ENCODE measurements at places on chromosomes 2 and 18.

- DNase-seq, result no peak
Observed at GRCh38 chr2:215594766-215595165, 158.9 kb upstream of the FN1 start.

DNA sequence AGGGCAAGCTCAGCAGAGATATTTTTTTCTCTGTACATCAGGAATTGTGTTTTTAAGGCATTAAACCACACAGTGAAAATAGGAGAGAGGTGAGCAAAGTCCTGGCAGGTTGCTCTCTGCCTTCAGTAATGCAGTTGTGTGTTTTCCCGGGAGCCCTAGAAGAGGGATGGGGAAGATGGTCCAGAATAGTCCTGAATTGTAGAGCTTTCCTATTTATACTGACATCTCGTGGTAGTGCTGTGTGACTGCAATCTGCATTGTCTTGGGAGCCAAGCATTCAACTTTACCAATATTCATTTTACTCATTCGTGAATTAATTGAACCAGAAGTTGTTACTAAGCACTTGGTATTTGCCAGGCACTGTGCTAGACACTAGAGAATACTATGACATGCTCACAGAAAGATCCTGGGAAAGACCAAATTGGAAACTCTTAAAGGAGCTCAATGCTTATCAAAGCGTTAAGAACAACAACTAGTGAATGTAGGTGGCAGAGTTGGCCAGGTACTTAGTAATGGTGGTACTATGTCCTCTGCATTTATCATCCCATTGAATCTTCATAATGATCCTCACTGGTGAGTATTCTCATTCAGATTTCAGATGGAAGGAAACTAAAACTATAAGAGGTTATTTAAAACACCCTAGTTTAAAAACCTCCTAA is 214.6 kb downstream of the TRIB2 start:
- peak; percentile 53 for DNase-seq

- no peak for DNase-seq
Observed at GRCh38 chr2:158979772-158980171, 11.3 kb downstream of the TANC1 start.

DNA sequence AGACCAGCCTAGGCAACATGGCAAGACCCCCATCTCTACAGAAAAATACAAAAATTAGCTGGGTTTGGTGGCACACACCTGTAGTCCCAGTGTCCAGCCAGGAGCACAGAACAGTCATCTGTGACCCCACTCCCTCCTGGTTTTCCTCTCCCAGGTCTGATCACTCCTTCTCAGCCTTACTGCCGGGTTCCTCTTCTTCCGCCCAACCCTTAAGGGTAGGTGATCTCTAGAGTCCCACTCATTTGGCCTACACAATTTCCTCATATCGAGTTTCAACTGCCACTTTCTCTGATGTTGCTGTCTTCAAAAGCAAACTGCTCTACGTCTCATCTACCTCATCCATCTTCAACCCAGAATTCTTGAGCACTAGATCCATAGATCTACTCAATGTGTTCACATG is 13.4 kb upstream of the MAT2A start:
- no peak for DNase-seq

GRCh38 chr2:26671691-26672090 is 20.8 kb upstream of the KCNK3 start:
- no peak for DNase-seq

DNA sequence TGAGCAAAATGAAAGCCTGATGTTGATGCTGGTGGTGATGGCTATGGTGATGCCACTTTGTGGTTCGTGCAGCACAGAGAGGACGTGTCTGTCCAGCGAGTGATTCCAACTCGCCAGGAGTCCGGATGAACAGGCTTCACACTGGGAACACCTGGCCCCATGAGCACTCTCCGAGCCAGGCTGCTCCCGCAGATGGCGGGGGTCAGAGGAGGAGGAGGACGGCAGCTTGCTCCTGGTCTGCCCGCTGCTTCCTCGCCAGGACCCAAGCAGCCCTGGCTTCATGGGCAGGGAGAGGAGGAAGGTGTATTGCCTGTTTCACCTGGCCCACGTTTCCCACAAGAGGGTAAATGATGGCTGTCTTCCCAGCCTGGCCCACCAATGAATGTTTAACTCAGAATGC is 121.6 kb downstream of the MTCL1 start:
- no peak for DNase-seq

DNA sequence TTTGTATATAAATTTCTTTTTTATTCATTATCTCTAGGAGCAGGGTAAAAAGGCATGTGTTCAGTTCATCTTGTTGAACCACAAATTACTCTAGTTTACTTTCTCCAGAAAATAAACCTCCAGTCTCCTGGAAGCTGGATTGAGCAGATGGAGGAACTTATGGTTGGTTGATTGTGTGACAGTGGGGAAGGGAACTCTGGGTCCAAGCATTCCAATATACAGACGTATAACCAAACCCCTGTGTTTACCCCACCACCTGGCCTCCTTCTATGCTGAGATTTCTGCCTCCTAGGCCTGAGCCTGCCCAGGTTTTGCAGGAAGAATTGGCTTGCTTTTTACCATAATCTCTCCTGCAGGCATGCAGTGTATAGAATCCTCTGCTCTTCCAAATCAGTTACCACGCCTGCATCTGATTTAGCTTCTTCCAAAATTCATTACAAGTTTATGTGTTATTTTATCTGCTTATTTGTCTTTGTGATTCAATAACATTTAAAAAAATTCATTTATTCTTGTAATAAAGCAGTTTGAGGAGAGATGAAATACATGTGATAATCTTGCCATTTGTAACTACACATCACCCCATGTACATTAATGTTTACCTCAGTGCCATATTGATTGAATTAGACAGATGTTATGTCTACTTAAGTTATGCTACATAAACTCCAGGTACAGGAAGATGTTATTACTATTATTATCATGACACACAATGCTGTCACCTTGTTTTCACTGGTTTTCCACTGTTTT is 2.5 kb upstream of the RAB27B start:
- DNase-seq, result no peak

DNA sequence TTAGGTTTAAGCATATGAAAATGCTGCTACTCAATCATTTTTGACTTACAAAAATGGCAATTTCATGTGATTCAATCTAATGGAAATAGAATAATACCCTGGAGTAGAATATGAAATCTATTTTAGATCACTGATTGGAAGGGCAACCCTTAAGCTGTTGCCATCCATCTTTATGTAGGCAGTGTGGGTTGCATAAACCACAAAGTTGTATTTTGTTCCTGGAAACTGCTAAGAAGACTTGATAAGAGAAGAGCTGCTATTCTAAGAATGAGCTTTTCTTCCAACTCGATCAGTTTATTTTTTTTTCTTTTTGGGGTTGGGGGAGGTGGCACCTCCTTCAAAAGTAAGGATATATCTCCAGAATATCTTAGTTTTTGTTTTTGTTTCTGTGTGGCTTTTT is 60.2 kb downstream of the CAVIN2 start:
- DNase-seq, result no peak
